Osteocyte (in vitro differentiated cells): ENCODE measurements at places on chromosomes 4 and X.

DNA sequence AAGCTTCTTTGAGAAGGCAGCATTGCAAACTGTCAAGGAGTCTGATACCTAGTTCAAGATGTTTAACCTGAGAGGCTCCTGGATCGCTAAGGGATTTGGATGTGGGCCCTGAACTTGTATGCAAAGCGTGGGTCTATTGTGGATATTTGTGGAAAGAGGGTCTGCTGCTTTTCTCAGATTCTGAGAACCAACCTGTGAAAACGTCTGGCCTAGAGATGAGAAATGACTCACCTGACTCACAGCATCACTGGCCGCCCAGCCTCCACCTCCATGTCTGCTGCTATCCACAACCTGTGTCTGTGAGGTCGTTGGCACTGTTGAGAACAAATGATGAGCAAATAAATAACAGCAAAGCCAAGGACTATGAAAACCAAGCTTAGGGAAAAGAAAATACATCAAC, 33.3 kb upstream of the PROM1 start:
- DNase-seq = peak; percentile 54

DNA sequence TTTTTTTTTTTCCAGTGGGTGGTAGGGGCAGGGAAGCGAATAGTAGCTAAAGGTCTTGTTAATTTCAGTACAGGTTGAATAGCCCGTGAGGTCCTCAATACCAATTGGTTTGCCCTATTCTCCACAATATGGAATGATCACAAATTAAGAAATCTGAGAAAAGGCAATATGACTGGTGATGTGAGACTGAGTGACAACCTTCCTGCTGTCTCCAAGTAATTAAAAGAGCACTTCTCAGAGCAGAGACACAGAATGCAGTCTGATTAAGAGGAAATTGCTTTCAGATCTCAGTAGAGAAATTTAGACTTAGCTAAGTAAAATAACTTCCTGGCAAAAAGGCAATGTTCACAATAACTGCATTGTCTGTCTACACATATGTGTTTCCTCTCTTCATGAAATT, 23.0 kb downstream of the GPR174 start:
- DNase-seq = no peak

- DNase-seq = no peak
These were observed 3.7 kb upstream of the RAB9A start for GRCh38 chrX:13685126-13685763.

DNA sequence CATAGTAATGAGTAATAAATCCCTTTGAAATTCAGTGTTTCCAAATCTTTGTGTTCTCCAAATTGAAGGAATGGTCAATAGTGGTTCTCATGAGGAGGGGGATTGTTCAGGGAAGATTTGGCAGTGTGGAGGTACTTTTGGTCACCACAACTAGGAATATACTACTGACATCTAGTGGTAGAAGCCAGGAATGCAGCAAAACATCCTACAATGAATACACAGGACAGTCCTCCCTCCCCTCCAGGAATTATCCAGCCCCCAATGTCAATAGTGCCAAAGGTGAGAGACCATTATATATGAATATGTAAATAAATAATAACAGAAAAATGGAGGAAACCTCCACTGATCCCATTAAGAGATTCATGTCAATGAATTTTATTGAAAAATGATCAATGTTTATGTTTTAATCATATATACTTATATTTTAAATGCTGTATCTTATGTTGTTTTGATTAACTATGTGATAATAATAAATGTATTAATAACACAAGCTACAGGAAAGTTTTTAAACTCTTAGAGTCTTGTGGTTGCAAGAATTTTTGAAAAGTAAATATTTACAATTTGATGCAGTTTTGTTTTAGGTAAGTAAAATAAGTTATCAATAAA, 14.4 kb upstream of the FAM9A start:
- DNase-seq = no peak

DNA sequence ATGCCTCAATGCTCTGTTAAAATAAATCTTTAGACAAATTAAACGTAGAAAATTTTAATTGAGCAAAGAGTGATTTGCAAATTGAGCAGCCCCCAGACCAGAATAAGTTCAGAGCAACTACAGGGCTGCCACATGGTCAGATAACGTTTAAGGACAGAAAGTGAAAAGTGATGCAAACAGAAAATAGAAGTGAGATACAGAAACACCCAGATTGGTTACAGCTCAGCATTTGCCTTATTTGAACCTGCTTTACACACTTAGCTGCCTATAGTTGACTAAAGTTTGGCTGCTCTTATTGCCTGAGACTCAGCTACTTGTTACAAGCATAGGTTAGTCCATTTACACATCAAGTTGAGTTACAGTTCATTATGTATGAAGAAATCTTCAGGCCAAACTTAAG, 1800.8 kb upstream of the PCDH10 start:
- DNase-seq = no peak
